ENCODE measurements at places on chromosomes 13 and 19. TPM values are rescaled to one million over a fixed set of nuclear protein-coding genes. Genes with fewer than 3 reads are reported as not detected.
A peak's percentile ranks its signal among the peaks of the same experiment; 100 is the strongest.

PDCD2L gene
- 50.8 TPM for total RNA-seq

CYP2A6 gene
- total RNA-seq: not detected

SYDE1 gene
- total RNA-seq: 1.1 TPM

- DNase-seq: no peak
- H3K27me3 ChIP-seq: peaks cover 2% of the 10 kb centered on the region
- no peaks in the 10 kb centered on the region for H3K4me1 ChIP-seq
Observed at GRCh38 chr19:16928916-16929315, 40.1 kb downstream of the F2RL3 start.

GRCh38 chr13:109436841-109437240 lies 349.5 kb downstream of the IRS2 start:
- no peak for DNase-seq
- H3K27me3 ChIP-seq: no peaks in the 10 kb centered on the region
- no peaks in the 10 kb centered on the region for H3K4me1 ChIP-seq

GRCh38 chr13:79549355-79550106 lies 68.6 kb downstream of the NDFIP2 start:
- peaks cover 27% of the 10 kb centered on the region for H3K36me3 ChIP-seq
- peaks cover 3% of the 10 kb centered on the region for H3K4me1 ChIP-seq
- DNase-seq: no peak

DNA sequence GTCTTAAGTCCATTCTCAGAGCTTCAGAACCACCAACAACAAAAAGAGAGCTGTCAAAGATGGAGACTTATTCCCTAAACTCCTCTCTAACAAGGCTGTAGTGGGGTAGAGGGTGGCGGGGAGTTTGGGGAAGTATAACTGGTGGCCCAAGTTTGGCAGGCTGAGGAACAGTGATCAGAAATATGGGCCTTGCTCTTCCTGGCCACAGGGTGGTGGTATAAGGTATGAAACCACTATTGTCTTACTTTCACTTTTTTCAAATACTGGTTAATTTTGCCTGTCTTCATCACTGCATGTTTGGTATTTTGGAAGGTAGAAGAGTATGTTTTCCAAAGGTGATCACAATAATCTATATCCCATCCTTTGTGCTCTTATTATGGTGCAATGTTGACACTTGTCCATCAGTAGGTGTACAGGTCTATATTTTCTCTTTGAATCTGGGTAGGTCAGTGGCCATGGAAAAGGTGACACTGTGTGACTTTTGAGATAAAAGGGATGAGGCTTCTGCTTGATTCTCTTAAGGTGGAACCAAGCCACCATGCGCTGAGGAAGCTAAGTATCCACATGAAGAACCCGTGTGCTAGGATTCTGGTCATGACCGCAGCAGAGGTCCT lies 23.2 kb upstream of the GPC5 start:
- DNase-seq: peak; percentile 69
- no peaks in the 10 kb centered on the region for H3K36me3 ChIP-seq
- H3K27me3 ChIP-seq: peaks cover 2% of the 10 kb centered on the region
- H3K27ac ChIP-seq: no peak overlapping the region
- no peak overlapping the region for H3K4me3 ChIP-seq
- peaks cover 2% of the 10 kb centered on the region for H3K4me1 ChIP-seq
